ENCODE measurements at places on chromosomes 2 and 18. TPM values are rescaled to one million over a fixed set of nuclear protein-coding genes. Genes with fewer than 3 reads are reported as not detected.

DNA sequence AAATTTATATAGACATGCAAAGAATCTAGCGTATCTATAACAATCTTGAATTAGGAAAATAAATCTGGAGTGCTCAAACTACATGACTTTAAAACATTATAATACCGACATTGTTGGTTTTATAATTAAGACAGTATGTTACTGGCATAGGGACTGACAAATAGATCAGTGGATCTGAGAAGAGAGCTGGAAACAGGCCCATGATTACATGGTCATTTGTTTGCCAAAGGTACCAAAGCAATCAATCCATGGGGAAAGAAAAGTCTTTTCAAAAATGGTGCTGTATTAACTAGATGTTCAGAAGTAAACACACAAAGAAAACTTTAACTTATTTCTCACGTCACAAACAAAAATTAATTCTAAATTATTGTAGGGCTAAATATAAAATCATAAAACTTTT, 124.2 kb downstream of the BCL2L11 start:
- H3K4me1 ChIP-seq = no peaks in the 10 kb centered on the region
- H3K27me3 ChIP-seq = no peaks in the 10 kb centered on the region
- DNase-seq = no peak
- H3K27ac ChIP-seq = no peak overlapping the region
- no peak overlapping the region for H3K4me3 ChIP-seq

- peaks cover 11% of the 10 kb centered on the region for H3K4me1 ChIP-seq
- no peak overlapping the region for H3K4me3 ChIP-seq
- no peaks in the 10 kb centered on the region for H3K36me3 ChIP-seq
- no peaks in the 10 kb centered on the region for H3K27me3 ChIP-seq
- H3K27ac ChIP-seq = no peak overlapping the region
These were observed 43.2 kb downstream of the CYB5A start for GRCh38 chr18:74248595-74248994.

DNA sequence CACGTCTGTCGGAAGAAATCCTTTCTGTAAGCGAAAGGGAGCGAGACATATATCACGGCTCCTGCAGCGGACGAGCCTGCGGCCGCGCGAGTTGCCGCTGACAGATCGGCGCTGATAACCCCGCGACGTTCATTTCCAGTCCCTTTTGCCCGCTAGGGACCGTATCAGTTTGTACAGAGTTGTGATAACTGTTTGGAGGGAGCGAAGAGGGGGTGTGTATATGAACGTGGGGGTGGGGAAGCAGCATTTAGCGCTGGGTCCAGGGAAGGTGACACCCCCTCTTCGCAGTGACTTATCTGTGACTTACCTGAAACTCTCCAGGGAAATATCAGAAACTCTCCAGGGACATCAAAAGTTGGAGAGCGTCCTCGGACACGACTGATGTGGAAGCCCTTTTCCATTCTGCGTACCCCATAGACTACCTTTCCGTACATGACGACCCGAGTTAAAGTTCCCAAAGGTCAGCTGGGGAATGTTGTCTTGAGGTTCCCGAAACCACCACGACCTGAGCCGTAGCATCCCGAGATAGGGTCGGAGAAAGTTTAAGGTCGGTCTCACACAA, 948 bp upstream of the GATA6 start:
- peaks cover 5% of the 10 kb centered on the region for H3K4me1 ChIP-seq
- peak overlapping the region; percentile 72 for H3K4me3 ChIP-seq
- H3K27ac ChIP-seq = no peak overlapping the region
- peaks cover 8% of the 10 kb centered on the region for H3K27me3 ChIP-seq
- DNase-seq = no peak

DNA sequence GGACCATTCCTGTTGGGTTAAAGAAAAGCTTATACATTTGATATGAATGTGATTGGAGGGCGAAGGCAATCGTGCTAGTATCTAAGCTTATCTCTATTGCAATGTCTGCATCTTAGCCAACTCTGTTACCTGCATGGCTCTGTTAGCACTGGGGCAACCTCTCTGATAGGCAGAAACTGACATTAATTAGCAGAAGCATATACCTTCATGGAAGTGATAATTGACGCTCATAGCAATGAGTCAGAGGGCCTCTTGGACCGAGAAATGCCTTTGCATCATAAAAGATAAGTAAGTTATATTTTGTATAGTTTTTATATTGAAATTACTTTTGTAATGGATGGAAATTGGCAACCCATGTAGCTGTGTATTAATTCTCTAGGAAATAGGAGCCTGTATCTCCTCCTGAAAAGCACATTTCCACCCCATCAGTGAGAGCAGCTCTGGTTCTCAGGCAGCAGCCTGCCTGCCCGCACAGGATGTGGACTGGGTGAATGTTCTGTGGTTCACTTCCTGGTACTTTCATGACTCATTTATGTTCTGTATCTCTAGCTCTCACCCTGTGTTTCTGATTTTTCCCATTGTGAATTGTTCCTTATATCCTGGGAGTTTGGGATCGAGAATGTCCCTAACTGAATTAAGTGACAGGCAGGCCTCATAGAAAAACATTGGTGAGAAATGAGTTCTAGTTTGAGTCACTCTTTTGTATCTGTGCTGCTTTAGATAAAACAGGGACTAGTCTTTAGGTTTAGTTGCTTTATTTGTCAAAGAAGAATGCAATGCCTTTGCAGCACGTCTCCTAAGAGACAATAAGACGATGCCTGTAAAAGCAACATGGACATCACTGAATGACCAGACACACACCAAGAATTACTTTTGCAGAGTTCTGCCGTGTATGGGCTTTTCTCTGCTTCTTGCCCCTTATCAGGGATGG, 344.9 kb downstream of the DCDC2C start:
- no peak overlapping the region for H3K4me3 ChIP-seq
- H3K36me3 ChIP-seq = no peaks in the 10 kb centered on the region
- no peaks in the 10 kb centered on the region for H3K4me1 ChIP-seq
- H3K27me3 ChIP-seq = no peaks in the 10 kb centered on the region

Gene GREB1L
- total RNA-seq = 12.2 TPM

Data from HCT116 (cell line).